ENCODE measurements at places on chromosomes 12 and 14.

DNA sequence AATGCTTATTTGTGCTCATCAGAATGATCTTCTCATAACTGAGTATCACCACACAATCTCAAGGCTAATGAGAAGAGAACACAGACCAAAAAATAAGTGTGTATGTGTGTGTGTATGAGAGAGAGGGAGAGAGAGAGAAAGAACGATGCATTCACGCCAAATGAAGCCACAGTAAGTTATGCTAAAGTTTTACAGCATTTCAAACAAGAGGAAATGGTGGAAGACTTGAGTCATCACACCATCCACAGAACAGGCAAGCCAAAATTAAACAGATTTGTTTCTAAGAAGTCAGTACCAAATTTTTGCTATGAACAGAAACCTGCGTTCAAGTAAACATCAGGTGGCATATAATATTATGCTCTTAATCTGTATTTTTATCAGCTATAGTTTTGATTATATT is 141.2 kb downstream of the MED13L start:
- DNase-seq, result no peak

DNA sequence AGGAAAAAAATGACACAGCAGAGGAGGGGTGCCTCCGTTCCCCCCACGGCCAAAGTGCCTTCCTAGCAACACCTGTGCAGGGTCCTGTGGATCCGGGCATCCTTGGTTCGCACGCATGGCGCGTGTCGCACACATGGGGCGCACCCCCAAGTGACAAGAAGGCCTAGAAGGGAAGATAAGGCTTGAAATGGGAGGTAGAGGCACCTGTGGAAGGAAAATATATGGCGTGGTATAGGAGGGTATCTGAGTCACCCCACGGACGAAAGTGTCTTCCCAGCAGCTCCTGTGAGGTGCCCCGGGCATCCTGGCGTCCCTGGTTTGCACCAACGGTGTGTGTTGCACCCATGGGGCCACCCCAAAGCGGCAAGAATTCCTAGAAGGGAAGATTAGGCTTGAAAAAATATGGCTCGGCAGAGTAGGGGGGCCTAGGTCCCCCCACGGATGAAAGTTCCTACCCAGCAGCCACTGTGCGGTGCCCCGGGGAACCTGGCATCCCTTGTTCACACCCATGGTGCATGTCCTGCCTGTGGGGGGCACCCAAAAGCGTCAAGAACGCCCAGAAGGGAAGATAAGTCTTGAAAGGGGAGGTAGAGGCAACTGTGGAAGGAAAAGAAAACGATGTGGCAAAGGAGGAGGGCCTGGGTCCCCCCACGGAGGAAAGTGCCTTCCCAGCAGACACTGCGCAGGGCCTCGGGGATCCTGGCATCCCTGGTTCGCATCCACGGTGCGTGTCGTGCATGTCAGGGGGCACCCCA is 280.0 kb downstream of the ALG10 start:
- no peak for DNase-seq

DNA sequence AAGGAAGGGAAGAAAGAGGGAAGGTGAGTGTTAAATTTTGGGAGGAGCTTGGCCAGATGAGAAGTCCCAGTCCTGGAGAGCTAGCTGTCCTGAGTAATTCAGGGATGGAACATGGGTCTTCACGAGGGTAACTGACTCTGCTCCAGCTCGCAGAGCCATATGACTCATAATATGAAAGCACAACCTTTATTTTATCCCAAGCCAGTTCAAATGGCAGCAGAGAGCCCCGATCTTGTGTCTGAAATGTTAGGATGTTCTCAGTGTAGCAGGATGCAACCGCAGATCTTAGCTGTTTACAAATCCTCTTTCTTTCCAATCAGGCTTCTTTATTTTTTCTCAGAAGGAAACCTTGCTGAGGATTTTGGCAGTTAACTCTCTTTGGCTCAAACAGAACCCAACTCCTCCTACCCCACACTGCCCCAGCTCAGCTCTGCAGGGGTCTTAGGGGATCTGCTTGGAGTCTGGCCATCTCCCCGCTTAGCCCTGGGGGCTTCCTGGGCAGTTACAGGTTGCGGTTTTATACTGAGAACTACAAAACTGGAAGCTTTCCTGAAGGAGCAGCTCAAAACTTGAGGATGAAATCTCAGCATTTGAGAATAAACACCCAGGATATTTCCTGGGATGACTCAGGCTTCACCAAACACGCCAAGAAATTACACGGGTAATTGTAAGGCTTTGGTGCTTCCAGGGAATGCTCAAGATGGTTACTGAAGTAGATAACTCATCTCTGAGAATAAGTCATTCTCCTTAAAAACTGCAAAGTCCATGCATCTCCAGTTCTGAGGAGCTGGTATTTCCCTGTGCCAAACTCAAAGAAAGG is 92.5 kb downstream of the VCPKMT start:
- DNase-seq, result no peak

GRCh38 chr12:52023976-52024688 is 17.4 kb downstream of the TAMALIN start:
- no peak for DNase-seq

DNA sequence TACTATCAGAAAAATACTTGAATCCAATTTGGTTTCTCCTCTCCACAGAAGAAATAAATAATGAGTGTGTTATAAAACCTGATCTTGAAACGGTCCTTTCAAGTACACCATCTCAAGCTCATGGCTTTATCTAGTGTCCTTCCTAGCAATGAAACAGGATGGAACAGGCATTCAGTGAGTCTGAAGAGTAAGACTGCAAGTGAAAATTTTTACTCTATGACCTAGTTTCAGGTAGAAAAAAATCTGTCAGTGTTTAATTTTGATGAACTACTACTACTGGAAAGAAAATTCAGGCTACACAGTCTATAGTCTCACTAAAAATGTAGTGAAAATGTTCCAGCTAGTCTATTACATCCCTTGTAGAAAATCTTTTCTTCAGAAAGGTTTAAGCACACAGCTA is 7.7 kb downstream of the CBX5 start:
- no peak for DNase-seq

DNA sequence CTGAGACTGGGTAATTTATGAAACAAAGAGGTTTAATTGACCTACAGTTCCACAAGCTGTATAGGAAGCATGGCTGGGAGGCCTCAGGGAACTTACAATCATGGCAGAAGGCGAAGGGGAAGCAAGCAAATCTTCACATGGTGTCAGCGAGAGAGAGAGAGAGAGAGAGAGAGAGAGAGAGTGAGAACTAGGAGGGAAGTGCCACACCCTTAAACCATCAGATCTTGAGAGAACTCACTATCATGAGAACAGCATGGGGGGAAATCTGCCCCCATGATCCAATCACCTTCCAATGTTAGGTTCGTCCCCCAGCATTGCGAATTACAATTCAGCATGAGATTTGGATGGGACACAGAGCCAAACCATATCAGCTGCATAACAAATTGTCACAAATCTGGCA is 96.7 kb downstream of the CHST11 start:
- DNase-seq, result no peak

DNA sequence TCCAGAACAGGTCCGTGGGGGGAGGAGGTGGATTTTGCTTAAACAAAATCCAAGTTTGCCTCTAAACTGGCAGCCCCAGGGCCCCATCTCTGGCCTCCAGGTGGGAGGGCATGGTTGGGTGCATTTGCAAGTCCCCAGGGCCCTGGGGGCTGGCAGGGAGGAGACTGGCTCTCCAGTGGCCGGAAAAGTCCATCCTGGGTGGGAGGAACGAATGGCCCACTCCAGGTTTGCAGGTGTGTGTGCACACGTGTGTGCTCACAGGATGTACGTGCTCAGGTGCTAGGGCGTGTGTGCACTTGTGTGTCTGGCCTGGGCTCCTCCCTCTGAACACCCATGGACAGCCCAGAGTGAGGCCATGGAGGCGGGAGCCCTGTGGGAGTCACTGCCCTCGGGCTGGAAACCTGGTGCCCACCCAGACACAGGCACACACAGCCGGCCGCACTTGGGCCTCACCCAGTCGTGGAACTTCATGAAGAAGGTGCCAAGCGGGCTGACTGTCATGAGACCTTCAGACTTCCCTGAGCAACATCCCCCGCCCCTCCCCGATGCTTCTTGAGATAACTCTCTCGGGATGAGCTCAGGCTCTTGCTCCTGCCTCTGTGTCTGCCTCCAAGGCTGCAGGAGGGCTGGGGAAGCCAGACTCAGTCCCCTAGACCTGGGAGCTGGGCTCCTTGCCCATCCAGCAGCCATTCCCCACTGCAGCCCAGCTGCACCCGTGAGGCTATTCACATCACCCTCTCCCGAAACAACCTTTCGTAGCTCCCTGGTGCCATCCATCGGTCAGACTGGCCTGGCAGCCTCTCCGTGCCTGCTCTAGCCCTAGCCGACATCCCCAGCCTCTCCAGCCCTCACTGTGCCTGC is 9.4 kb downstream of the AHNAK2 start:
- DNase-seq, result no peak

DNA sequence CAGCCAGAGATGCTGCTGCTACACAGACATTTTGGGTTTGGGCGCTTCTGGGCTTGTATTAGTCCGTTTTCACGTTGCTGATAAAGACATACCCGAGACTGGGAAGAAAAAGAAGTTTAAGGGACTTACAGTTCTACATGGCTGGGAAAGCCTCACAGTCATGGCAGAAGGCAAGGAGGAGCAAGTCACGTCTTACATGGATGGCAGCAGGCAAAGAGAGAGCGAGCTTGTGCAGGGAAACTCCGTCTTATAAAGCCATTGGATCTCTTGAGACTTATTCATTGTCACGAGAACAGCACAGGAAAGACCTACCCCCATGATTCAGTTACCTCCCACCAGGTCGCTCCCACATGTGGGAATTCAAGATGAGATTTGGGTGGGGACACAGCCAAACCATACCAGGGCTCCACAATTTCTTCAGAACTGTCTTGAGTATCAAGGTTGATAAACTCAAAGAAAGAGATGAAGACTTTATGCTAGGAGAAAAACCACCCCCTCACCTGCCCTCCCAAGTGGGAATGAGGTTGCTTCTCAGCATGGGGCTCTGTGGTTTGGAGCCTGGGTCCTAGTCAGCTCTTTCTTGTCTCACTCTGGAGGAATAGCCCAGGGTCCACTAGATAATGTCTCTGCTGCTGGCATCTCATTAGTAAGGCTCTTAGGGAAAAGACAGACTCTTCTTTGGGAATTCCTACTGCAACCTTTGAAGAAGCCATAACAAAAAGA is 200.3 kb downstream of the PELI2 start:
- no peak for DNase-seq

DNA sequence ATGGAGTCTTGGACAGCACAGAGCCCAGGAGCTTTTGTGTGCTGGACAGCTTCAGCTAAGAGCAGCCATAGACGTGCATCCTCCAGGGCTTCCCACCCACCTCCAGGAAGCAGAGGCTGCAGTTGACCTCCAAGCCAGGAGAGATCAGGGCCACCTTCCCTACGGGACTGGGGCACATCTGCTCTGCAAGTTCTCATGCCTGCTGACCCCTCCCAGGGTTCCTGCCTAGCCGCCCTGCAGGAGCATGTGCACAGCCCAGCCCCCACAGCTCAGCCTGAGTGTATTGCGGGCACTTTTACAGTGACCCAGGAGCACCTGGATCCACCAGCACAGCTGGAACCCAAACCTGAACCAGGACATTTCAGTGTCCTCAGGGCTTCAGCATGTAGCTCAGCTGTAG is 915.2 kb downstream of the RPS29 start:
- DNase-seq, result no peak

GRCh38 chr12:23139026-23139425 is 514.1 kb downstream of the ETNK1 start:
- DNase-seq, result no peak

GRCh38 chr12:42586268-42586667 is 3.3 kb downstream of the PRICKLE1 start:
- DNase-seq, result no peak

GRCh38 chr12:112408621-112409020 is 784 bp downstream of the RPL6 start:
- no peak for DNase-seq

GRCh38 chr12:131408036-131408365 is 302.9 kb upstream of the SFSWAP start:
- no peak for DNase-seq

DNA sequence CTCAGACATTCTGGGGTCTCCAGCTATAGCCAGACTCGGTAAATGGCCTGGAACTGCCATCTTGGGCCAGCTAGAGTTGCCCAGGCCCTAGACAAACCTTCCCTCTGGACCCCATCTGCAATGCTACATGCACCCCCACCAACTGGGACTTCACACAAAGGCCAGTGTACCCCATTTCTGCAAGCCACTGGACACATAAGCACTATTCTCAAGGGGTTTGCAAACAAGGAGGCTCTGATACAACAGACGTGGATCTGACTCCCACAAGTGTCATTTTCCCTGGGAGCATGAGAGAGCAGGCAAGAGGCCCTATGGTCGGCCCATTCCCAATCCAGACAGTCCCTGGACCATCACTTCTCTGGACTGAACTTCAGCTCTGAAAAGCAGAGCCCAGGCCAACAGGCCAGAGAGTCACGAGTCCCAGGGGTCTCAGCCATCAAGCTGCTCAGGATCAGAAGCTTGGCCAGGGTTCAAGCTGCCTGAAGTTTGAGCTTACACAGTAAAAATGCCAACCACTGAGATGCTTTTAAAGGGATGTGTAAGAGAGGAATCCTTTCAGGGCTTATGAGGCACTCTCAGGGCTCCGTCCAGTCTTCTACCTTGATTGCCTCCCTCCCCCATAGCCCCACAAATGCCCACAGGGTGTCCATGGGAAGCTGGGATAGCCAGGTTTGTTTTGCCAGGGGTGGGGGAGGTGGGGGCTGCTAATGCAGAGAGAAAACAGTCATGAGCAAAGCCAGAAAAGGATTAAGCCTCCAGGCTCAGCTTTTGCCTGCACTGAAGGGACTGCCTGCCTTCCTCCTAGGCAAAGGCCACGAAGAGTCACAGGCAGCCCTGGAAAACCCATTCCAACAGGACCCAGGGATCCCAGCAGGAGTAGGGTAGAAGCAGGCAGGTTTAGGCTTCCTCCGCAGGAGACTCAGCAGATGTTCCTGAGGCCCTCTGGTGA is 31.7 kb upstream of the PNMA1 start:
- DNase-seq, result no peak

DNA sequence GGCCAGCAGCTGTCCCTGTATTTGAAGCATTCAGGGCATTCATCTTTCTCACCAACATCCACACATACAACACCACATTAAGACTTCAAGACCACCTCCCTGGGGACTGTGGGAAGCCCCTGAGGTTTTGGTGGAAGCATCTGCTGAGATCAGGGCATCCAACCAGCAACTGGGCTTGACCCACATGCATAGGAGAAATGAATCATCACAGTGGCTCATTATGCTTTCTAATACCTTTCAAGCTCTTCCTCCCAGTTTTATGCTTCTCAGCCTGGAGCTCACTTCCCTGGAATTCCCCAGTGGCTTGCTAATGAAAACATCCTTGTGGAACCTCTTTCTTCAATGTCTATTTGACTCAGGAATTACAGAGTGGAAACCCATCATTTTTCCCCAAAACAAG is 21.4 kb upstream of the CMKLR1 start:
- DNase-seq, result no peak

DNA sequence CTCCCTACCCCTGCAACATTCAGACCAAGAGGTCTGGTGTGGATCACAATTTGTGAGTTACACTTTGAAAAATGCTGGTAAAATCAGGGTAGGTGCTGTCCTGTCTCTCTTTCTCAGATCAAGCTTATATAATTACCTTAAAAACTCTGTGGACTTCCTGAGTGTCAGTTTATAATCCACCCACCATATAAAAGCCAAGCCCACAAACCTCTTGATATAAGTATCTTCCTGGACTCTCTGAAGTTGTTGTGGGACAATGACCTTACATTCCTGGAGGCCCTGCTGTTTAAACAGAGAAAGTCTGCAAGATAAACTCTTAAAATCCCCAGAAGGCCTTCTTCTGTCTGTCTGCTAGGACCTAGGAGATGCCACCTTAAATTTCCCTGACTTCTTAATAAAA is 11.4 kb upstream of the KTN1 start:
- no peak for DNase-seq

GRCh38 chr12:65306366-65307168 is 28.1 kb downstream of the MSRB3 start:
- peak; percentile 46 for DNase-seq

GRCh38 chr14:75720842-75721498 is 59.9 kb downstream of the TTLL5 start:
- no peak for DNase-seq

Measured in NCI-H1105 treated with DMSO at 0.1 percent for 48 hours (cell line).